AG20443 (cell line): ENCODE measurements at places on chromosomes 11 and 22.

- DNase-seq = no peak
Observed at GRCh38 chr22:22138915-22139314, 105.7 kb upstream of the VPREB1 start.

- DNase-seq = peak; percentile 57
Observed at GRCh38 chr11:112453601-112454577, 193.2 kb upstream of the PLET1 start.

DNA sequence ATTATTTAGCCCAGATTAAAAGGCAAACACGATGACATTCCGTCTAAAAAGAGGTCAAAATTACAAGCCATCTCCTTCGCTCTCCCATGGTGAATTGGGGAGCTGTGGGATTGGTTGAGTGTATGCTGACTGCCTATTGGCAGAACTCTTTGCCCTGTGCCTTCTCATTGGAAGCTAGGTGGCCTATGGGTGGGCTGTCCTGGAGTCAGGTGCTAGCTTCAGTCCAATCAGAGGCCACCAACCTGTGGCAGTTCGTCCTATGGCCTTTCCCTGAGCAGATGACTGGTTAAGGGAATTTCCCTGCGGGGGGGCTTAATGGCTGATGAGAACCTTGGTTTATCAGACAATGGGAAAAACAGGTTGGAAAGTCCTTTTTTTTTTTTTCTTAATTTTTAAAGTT is 3.2 kb upstream of the MTMR3 start:
- no peak for DNase-seq

GRCh38 chr11:69537855-69538640 is 56.6 kb downstream of the LINC01488 start:
- no peak for DNase-seq

DNA sequence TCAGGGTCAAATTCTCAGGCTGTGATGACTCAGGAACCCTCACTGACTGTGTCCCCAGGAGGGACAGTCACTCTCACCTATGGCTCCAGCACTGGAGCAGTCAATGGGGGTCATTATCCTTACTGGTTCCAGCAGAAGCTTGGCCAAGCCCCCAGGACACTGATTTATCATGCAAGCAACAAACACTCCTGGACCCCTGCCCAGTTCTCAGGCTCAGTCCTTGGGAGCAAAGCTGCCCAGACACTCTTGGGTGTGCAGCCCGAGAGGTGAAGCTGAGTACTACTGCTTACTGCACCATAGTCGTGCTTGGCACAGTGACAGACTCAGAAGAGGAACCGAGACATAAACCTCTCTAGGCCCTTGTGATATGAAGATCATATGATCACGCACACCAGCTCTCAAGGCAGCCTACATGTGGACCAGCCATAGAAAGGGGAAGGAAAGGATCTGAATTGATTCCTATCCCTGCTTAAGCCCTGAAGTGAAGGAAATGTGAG is 58.2 kb downstream of the ZNF280B start:
- no peak for DNase-seq

GRCh38 chr11:75264356-75264755 is 23.8 kb downstream of the TPBGL start:
- DNase-seq = no peak

DNA sequence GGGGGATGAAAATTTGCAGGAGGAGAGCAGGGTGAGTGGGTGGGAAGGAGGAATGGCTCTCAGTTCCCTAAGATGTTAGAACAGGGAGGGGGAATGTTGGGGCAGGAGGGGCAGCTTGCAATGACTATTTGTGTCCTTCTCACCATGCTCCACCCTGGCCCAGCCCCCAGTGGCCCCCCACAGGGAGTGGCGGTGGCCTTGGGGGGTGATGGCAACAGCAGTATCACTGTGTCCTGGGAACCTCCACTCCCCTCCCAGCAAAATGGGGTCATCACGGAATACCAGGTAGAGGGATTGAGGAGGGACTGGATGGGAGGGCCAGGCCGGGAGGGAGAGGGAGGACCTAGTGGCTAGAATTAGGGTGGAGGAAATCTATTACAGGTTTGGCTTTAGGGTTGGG is 10.2 kb downstream of the ROBO3 start:
- no peak for DNase-seq

- DNase-seq = no peak
Observed at GRCh38 chr11:126082251-126083109, 19.8 kb upstream of the CDON start.

DNA sequence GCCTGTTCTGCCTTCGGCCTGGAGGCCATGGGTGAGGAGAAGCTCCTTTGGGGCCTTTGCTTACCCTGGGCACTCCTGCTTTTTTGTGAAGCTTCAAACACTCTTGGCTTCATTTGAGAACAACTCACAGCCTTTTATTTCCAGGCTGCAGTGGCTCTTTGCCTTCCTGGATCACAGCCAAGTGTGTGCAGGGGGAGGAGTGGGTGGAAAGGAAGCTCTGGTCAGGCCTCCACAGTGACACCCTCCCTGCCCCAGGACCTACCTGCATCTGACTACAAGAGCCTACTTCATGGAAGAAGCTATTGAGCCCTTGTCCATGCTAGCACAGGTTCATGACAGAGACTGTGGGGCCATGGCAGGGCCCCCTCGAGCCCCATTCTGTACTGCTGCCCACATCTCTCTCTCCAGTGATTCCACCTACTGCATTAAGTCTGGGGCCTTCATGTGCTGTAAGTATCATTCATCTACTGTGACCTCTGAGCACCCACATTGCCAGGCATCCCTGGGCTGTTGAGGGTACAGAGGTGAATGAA is 52.3 kb downstream of the GAB4 start:
- peak; percentile 7 for DNase-seq

- DNase-seq = no peak
Observed at GRCh38 chr11:28728666-28729065, 620.5 kb downstream of the METTL15 start.
